Breast epithelium (tissue), 4 donors: ENCODE measurements at places on chromosomes 5 and 9. TPM values are rescaled to one million over a fixed set of nuclear protein-coding genes. Genes with fewer than 3 reads are reported as not detected.

GRCh38 chr9:112007575-112008240, 111.1 kb downstream of the UGCG start:
- no peak overlapping the region for H3K27ac ChIP-seq
- no peaks in the 10 kb centered on the region for H3K27me3 ChIP-seq
- H3K4me1 ChIP-seq = no peaks in the 10 kb centered on the region
- no peak overlapping the region for H3K4me3 ChIP-seq
- no peak for DNase-seq

DNA sequence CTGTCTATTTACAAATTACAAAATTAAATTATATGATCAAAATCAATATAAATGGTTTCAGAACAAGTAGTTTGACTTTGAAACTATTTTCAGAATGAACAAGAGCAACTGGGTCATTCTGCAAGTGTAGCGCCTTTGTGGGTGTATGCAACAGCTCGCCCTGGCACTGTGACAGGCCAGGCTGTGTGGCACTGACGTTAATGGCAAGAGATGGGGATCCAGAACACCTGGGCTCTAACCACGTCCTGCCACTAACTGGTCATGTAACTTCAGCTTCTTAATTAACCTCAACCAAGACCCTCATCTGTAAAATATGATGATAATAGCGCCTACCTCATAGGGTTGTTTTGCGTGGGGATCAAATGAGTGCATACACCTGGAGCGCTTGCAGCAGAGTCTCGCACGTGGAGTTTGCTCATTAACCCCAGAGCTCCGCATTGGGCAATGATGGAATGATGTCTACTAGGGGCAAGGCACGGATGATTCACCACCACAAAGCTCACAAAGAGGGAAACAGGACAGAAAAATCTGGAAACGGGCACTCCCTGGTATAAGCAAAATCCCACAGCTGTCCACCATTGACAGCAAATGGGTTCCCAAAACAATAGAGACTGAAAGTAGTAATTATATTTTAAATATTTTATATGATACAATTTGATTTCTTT, 639.4 kb downstream of the SEMA5A start:
- no peak for DNase-seq
- H3K4me3 ChIP-seq = no peak overlapping the region
- H3K36me3 ChIP-seq = no peaks in the 10 kb centered on the region
- no peaks in the 10 kb centered on the region for H3K27me3 ChIP-seq

GRCh38 chr5:59366784-59367183, 526.7 kb downstream of the PDE4D start:
- H3K4me3 ChIP-seq = no peak overlapping the region
- H3K36me3 ChIP-seq = no peaks in the 10 kb centered on the region

GRCh38 chr9:96289392-96289791, 12.6 kb downstream of the HSD17B3 start:
- no peaks in the 10 kb centered on the region for H3K4me1 ChIP-seq
- no peak for DNase-seq
- no peaks in the 10 kb centered on the region for H3K27me3 ChIP-seq
- no peak overlapping the region for H3K27ac ChIP-seq
- no peak overlapping the region for H3K4me3 ChIP-seq

- H3K27ac ChIP-seq = no peak overlapping the region
- H3K36me3 ChIP-seq = no peaks in the 10 kb centered on the region
- peaks cover 55% of the 10 kb centered on the region for H3K27me3 ChIP-seq
- DNase-seq = no peak
- H3K4me1 ChIP-seq = peaks cover 19% of the 10 kb centered on the region
- H3K4me3 ChIP-seq = no peak overlapping the region
Measured at GRCh38 chr9:135277219-135278201, 190.0 kb downstream of the OLFM1 start.

DNA sequence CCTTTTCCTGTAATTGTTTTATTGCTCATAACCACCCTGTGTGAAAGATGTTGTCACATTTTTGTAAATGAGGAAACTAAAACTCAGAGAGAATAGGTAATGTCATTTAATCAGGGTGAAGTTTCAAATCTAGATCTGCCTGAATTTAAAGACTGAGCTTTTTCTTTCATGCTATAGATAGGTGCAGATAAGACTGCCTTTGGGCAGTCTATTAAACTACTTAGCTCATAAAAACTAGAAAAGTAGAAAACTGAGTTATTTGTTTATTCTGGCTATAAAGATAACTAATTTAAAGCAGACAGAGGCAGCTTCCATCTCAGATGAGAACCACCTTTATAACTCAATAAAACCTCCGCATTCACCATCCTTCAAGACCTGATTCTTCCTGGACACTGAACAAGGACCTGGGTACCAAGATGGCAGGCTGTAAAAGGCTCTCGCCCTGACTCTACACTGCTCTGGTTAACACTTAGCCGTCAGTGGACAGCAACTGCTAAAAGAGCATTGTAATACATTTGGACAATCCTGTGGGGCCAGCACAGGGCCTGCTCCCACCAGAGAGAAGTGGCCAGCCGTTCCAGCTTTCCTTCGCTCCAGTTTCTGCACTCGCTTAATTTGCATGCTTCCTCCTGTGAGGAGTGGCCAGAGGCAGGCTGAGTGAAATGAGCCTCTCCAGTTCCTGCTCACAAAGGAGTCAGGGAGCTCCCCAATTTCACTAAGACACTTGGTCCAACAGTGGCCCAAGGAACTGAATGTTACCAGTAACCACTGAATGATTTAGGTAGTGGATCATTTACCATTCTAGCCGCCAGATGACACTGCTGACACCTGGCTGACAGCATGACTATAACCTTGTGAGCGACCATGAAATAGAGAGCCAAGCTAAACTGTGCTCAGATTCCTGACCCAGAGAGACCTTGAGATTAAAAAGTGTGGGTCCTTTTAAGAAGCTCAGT, 566.4 kb downstream of the EFNA5 start:
- H3K4me3 ChIP-seq = no peak overlapping the region
- DNase-seq = no peak
- no peak overlapping the region for H3K27ac ChIP-seq
- no peaks in the 10 kb centered on the region for H3K4me1 ChIP-seq
- no peaks in the 10 kb centered on the region for H3K36me3 ChIP-seq
- no peaks in the 10 kb centered on the region for H3K27me3 ChIP-seq

- no peaks in the 10 kb centered on the region for H3K27me3 ChIP-seq
- no peak for DNase-seq
- no peak overlapping the region for H3K4me3 ChIP-seq
Measured at GRCh38 chr9:111096051-111096450, 57.8 kb upstream of the LPAR1 start.

- no peak for DNase-seq
- no peaks in the 10 kb centered on the region for H3K27me3 ChIP-seq
- H3K4me3 ChIP-seq = no peak overlapping the region
- H3K4me1 ChIP-seq = no peaks in the 10 kb centered on the region
Measured at GRCh38 chr5:122408592-122409224, 96.7 kb downstream of the SNCAIP start.

- no peaks in the 10 kb centered on the region for H3K27me3 ChIP-seq
- H3K4me3 ChIP-seq = no peak overlapping the region
- no peaks in the 10 kb centered on the region for H3K4me1 ChIP-seq
- no peak for DNase-seq
Measured at GRCh38 chr5:143449772-143450171, 46.3 kb upstream of the NR3C1 start.

GRCh38 chr5:159463590-159464321, 133.5 kb upstream of the IL12B start:
- no peak overlapping the region for H3K27ac ChIP-seq
- no peaks in the 10 kb centered on the region for H3K27me3 ChIP-seq
- no peak overlapping the region for H3K4me3 ChIP-seq
- no peak for DNase-seq
- no peaks in the 10 kb centered on the region for H3K4me1 ChIP-seq

The HMCN2 gene
- total RNA-seq = 3.8 TPM

The KIF4B gene
- not detected for total RNA-seq

The PLPP7 gene
- total RNA-seq = 5.0 TPM

The ECM2 gene
- 92.2 TPM for total RNA-seq

The IL31RA gene
- not detected for total RNA-seq
